ENCODE measurements at places on chromosomes 1 and 21.

GRCh38 chr1:13781907-13782633 is 82.1 kb downstream of the PRDM2 start:
- DNase-seq = no peak

DNA sequence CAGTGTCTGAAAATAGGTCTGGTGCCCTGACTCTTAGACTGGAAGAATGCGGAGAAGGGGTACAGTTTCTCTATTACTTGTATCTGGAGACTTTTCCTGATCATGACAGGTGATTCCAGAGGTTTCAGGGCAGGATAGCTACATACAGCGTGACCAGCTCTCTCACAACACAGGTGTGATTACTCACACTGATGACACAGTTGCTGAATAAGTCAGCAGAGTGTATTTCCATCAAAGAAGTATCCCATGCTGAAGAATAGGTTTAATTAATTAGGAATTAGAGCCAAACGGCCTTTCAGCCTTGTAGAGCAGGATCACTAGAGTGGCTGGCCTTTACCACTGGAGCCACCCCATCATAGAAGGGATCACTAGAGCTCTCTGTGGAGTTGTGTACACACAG is 298.6 kb downstream of the LMX1A start:
- no peak for DNase-seq

DNA sequence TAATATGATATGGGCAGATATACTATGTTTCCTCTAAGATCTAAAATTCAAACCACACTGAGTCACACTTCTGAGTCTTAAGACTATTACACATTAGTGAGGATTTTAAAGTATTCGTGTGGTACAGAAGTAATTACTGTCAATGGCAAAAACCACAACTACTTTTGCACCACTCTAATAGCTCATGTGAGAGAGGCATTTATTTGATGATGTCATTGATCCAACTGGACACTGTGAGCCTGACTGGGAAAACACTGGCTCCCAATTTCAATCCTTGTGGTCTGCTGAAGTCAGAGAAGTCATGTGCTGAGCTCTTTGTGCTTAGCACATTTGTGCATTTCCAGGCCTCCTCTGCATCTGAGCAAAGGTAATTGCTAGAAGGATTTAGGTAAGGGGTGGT is 377.8 kb downstream of the USH2A start:
- peak; percentile 79 for DNase-seq

DNA sequence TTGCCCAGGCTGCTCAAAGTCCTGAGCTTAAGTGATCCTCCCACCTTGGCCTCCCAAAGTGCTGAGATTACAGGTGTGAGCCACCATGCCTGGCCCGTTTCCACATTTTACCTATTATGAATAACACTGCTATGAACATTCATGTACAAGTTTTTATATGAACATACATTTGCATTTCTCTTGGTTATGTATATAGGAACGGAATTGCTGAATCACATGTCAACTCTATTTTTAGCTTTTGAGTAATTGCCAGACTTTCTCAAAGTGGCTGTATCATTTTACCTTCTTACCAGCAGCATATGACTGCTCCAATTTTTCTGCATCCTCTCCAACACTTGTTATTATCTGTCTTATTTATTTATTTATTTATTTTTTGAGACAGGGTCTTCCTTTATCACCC is 2.7 kb downstream of the SPATA21 start:
- DNase-seq = no peak

GRCh38 chr1:230877146-230877923 is 9.0 kb upstream of the C1orf198 start:
- peak; percentile 77 for DNase-seq

Data from islet precursor cell (in vitro differentiated cells).